Stimulated activated CD4-positive, alpha-beta T cell treated with anti-CD3 and anti-CD28 coated beads, Interleukin-1b, Interleukin-23, amount 100 ng/mL, for 4 hours (primary cell): ENCODE measurements at places on chromosomes 2 and 18.

- DNase-seq: no peak
These were observed 104.2 kb downstream of the GBX2 start for GRCh38 chr2:236063994-236064393.

DNA sequence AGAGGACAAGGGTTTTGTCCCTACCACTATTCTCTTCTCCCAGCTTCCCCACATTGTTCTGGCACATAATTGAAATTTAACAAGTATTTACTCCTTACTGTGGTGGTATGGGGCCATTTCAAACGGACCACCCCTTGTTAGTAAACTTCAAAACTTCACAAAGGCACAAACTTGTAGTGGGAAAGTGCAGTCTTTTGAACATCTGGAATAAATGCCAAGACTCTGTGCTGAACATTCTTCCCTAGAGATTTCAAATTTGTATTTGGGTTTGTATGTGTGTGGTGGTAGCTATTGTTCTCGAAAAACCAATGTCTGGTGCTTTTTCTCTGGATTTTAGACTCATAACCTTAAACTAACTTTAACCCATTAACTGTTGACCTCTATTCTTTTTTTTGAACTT lies 151.6 kb downstream of the NRP2 start:
- no peak for DNase-seq

DNA sequence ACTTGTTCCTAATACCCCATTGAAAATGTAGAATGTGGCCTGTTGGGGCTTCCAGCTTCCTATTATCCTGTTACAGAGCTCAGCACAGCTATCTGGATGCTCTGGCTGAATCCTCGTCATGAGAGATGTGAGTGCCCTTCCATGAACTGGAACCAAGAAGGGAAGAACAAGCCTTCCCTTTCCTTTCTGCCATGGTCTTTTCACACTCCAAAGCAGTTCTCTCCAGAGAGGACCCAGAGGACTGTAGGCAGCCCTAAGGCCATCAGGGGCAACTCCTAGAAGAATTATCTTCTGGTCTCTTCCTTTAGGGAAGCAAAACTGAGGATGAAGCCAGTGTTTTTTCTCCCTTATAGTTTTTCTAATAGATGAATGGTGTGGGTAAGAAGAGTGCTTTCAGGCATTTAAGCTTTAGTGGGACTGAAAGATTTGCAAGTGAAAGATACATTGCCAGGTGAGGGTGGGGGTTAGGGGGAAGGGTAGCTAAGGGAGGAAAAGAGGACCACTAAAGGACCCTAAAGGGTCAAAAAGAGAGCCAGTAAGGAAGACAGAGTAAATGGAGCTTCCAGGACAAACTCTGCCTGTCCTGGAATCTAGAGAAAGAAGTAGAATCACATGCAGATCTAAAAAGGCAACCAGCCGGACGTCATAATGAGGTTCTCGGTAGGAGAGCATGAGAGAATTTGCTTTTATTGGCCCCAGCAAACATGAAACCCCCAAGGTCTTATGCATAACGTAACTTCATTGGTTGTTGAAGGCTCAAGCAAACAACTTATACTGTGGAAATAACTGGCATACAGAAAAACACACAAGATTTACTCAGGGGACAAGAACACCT lies 12.4 kb upstream of the XPO1 start:
- no peak for DNase-seq

- no peak for DNase-seq
These were observed 4.1 kb upstream of the MAT2A start for GRCh38 chr2:85534881-85535280.

DNA sequence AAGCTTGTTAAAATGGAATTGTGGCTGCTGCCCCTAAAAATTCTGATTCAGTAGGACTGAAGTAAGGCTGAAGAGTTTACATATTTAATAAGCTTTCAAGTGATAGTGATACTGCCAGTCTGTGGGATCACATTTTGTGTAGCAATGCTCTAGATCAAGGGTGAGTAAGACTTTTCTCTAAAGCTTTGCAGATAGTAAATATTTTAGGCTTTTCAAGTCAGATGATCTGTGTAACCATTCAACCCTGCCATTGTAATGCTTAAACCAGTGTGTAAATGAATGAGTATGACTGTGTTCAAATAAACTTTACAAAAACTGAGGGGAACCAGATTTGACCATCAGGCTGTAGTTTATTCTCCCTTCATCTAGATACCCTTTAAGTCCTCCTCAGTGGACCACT lies 92.7 kb downstream of the PIK3C3 start:
- DNase-seq: no peak

- DNase-seq: no peak
These were observed 42.1 kb downstream of the RRM2 start for GRCh38 chr2:10164601-10165000.

GRCh38 chr2:230975927-230976326 lies 20.0 kb upstream of the SPATA3 start:
- DNase-seq: no peak
